Fibroblast of mammary gland (primary cell): ENCODE measurements at places on chromosomes 12 and 14.

DNA sequence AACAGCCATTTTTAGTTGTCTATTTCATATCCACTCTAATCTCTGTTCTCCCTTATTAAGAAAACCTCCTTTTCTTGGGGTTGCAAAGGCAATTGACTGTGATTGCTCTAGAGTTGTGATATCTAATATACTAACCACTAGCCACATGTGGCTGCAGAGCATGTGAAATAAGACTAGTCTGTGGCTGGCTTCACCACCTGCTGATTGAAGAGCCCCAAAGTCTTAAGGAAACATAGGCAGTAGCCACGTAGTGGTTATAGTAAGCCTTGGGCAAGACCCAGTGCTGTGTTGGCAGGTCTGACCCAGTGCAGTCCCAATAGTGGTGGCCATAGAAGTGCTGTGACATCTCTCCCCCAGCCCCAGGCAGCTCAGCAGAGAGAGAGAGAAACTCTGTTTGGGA lies 28.4 kb upstream of the ATP2B1 start:
- no peak for DNase-seq

DNA sequence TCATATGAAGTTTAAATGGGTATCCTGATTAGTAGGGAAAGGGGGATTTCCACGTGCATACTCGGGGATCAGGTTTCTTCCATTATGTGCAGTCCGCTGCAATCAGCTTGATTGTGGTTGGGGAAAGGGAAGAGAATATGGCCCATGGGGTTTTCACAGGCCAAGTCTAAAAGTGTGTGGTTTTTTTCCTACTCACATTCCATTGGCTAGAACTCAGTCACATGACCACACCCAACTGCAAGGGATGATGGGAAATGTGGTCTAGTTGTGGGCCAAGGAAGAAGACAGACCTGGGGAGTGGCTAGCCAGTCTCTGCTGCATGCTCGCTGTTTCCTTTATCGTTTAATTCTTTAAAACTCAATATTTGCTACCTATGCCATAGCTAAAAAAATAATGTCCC lies 105.1 kb downstream of the PRIMA1 start:
- DNase-seq, result peak; percentile 22

DNA sequence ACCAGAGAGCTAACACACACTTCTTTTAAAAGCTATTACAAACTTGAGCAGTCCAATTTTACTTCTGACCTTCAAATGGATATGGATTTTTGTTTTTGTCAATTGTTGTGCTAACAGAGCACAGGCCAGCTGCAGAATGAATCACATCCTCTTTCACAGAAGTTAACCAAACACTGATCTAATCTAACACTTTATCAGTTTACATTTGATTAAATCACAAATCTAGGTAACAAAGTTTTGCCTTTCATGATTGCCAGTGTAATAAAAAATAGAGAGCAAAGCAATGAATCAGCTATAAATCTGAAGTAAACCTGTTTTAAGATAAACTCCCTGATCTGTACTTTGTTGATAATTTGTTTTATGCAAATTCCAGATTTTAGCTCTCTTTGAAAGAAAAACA lies 273.1 kb upstream of the RGS6 start:
- peak; percentile 39 for DNase-seq

DNA sequence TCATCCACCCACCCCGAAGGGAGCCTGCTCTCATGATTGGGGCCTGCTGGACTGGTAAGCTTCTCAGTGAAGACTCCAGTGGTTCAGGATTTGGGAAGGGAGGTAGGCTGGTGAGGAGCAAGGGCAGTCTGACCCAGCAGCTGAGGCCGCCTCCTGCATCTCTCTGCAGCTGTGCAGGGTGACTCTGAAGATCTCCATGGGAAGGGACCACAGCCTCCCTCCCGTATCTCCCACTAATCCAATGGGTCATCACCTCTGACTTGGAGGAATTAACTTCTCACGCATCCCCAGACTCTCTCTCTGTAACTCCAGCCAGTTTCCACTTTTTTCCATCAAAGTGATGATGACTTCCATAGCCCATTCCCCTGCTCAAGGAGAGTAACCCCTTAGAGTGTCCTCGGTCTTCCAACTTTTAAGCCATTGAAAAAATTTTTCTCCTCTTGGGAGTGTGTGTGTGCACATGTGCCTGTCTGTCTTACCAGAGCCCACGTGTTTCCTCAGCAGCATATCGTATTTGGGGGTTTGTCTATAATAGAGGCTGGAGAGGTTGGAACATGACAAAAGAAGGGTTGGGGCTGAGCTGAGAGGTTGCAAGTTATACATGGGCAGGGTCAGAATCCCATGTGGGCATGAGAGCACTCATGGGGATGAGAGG lies 11.3 kb downstream of the CLSTN3 start:
- DNase-seq, result no peak

GRCh38 chr12:104226672-104227071 lies 11.1 kb downstream of the TXNRD1 start:
- no peak for DNase-seq

GRCh38 chr14:32121948-32122347 lies 44.8 kb downstream of the ARHGAP5 start:
- DNase-seq, result peak; percentile 71

DNA sequence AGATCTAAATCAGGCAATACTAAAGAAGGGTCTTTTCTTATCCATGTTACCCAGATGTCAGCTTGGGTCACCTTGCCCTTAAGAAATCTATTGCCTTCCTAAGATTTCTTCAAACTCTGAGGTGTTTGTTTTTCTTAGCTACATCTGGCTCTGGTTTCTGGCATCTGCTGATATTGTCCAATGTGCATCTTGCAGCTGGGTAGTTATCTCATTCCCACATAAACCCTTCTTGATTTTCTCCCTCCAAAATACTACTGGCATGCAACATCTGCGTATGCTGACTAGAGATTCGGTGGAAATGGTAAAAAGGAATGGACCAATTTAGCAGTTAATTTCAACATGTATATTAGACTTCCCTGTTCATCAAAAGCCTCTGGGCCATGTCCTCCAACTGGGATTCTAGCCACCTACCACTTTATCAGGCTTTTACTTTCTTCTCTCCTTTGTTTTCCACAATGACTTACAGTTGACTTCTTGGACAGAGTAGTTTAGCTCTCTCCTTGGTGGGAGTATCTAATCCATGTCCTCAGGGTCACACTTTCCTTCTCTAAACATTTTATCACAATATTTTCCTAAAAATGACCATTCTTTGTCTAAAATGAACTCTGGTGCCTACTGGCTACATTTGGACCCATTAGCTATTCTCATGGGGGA lies 324.8 kb upstream of the FAR2 start:
- no peak for DNase-seq

- no peak for DNase-seq
Measured at GRCh38 chr12:115867854-115868253, 409.6 kb downstream of the MED13L start.

DNA sequence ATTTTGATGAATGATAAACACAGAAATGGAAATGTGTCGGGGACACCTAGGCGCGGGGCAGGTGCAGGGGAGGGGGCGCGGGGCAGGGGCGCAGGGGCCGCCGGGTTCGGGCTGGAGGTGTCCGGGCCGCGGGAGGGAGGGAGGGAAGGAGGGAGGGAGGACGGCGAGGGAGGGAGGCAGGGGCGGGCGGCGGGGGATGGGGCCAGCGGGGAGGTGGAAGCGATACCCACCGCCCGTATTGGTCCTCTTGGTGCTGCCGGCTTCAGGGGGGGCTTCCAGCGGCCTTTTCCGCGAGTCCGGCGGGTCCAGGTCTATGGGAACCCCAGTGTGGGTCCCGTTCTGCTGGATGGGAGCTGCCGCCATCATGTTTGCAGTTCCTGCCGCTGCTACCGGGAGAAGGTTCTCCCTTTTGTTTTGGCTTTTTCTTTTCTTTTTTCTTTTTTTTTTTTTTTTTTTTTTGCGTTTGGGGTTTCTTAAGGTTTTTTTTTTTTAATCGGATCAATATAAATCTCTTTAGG lies 703 bp downstream of the NOVA1 start:
- peak; percentile 18 for DNase-seq

GRCh38 chr12:117972301-117972700 lies 3.5 kb upstream of the KSR2 start:
- no peak for DNase-seq

GRCh38 chr12:79615596-79616560 lies 74.9 kb downstream of the PAWR start:
- DNase-seq, result no peak

GRCh38 chr14:53011053-53011462 lies 60.2 kb upstream of the FERMT2 start:
- peak; percentile 99 for DNase-seq

DNA sequence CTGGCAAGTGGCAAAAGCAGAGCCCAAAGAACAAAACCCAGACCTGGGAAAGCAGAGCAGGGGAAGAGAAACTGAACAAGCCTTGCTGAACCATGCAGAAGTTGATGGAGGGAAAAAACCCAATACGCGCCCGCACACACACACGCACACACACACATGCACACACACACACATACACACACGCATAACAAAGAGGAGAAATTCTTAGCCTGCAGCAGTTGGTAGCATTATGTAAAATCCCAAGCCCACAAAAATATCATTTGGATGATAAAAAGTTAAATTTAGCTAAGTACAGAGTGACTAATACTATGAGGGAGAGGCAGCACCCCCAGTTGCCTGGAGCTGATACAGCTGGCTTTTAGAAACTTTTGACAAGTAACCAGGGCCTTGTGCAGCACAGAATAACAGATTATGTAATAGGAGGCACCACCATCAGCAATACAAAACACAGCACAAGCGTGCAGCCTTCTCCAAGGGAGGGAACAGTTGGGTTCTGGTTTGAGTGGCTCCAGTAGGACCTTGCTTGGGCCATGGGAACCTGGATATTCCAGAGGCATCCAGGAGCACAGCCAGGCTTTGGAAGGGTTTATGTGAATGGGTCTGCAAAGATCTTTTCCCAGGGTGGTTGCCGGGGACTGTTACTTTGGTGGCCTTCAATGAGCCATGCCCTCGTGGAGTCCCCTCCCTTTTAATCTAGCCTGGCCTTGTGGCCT lies 35.3 kb downstream of the PITPNM2 start:
- DNase-seq, result peak; percentile 90

DNA sequence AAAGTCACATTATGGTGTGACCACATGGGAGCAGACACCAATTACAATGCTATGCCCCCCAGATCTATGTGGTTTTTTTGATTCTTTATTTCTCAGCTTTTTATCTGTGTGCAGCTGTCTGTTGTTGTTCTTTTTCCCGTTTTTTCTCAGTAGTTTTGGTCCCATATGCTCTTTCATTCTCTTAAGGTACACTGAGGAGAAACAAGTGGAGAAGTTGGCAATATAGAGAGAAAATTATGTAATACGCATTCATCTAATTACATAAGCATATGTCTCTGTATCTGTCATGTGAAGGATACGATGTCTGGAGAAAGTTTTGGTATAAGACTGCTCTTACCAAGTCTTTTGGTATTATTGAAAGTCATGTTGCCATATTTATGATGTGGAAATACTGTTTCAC lies 819.0 kb downstream of the NRXN3 start:
- DNase-seq, result no peak

- no peak for DNase-seq
Measured at GRCh38 chr14:69749956-69750355, 17.0 kb upstream of the SRSF5 start.

DNA sequence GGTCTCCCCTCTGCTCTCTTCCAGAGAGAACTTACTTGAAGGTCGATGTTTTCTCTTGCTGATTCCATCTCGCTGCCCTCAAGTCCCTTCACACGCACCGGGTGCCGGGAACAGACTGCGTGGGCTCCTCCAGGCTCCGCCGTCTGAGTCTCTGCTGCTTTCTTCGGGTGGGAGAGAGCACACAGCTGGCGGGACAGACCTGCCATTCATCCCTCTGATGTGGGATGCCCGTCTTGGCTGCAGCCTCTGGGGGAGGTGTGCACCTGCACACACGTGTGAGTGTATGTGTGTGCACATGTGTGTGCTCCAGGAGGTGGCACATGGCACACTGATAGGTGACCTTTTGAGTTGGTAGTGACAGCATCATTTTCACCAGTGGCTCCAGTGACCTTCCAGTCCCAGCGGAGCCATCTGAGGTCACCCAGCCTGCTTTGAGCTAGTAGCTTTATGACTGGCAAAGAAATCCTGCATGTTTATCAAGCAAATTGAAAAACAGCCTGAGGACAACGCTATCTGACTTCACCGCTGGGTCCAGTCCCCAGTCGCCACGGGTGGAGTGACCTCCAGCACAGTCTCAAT lies at the start of gene NINJ2:
Gene NINJ2, minus strand, starts transcription at position 153 of the 579 bp plus-strand sequence. Its CDS starts 85 bp downstream, at position 68.
- no peak for DNase-seq

DNA sequence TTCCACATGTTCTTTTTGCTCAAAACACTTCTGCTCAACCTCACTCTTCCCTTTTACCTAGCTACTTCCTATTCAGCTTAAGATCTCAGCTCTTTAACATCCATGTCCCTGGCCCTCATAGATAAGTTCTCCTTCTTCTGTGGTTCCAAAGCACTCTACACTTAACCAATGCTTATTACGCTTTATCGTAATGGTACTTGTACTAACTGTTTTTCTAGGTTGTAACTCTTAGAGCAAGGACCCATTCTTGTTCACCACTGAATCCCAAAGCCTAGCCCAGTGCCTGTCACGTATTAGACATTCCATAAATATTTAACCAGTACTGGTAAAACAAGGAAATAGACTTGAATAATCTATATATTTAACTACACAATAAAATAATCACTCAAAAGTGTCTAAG lies 5.3 kb downstream of the SLC41A2 start:
- DNase-seq, result no peak

GRCh38 chr12:61009192-61009591 lies 1251.0 kb upstream of the USP15 start:
- no peak for DNase-seq

DNA sequence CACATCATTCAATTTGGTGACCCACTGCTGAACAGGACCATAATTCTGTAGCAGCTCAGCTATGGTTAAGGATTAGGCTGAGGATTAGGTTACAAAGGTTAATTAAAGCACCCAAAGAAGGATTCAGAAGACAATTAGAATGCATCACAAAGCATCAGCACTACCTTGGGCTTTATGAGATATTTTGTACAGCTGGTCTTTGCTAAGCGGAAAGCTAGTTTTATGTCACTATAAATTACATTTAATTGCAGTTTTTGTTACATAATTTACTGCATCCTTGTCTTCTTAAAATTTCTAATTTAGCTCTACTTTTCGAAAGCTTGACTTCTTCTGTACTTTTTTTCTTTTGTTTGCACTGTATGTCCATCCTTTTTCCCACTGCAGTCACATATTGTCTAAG lies 711.5 kb downstream of the RPS29 start:
- no peak for DNase-seq

- no peak for DNase-seq
Measured at GRCh38 chr12:28040246-28040645, 67.7 kb upstream of the PTHLH start.

- DNase-seq, result peak; percentile 59
Measured at GRCh38 chr14:34872822-34873588, 2.2 kb downstream of the BAZ1A start.
